CD8-positive, alpha-beta memory T cell (primary cell): ENCODE measurements at places on chromosomes 12 and 14. TPM values are rescaled to one million over a fixed set of nuclear protein-coding genes. Genes with fewer than 3 reads are reported as not detected.

Gene A2M
- 2.2 TPM for polyA plus RNA-seq

Gene ITGB7
- 292 TPM for polyA plus RNA-seq

Gene PYGL
- polyA plus RNA-seq: not detected

DNA sequence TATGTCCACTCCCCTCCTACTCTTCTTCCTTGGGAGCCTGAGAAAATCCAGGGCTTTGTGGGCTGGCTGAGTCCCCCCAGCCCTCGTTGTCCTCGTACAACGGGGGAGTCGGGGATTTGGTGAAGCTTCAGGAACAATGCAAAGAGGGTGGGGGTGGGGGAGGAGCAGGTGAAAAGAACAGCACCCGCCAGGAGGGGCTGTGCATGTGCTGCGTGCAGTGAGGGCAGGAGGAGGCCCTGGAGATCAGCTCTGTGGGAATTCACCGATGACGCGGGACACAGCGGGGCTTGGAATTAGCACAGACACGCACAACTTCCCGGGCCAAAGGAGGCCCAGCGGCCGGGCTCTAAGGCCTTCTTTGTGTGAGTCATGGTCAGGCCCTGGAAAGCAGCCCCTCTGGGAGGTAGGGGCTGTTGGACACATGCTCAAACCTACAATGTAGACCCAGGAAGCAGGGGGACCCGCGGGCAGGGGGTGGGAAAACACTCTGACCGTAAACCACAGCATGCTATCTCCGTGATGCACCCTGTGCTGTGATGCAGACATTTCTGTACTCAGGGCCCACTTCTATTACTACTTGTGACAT lies 32.8 kb downstream of the RBM19 start:
- H3K4me3 ChIP-seq: no peak overlapping the region
- H3K36me3 ChIP-seq: peaks cover 23% of the 10 kb centered on the region
- DNase-seq: no peak
